ENCODE measurements at places on chromosomes 1 and 21.

- DNase-seq: no peak
Measured at GRCh38 chr1:151370211-151370911, 2.1 kb downstream of the SELENBP1 start.

- no peak for DNase-seq
Measured at GRCh38 chr1:224864006-224864405, 65.5 kb upstream of the DNAH14 start.

GRCh38 chr1:174023440-174023839 is 1.3 kb upstream of the RC3H1 start:
- no peak for DNase-seq

DNA sequence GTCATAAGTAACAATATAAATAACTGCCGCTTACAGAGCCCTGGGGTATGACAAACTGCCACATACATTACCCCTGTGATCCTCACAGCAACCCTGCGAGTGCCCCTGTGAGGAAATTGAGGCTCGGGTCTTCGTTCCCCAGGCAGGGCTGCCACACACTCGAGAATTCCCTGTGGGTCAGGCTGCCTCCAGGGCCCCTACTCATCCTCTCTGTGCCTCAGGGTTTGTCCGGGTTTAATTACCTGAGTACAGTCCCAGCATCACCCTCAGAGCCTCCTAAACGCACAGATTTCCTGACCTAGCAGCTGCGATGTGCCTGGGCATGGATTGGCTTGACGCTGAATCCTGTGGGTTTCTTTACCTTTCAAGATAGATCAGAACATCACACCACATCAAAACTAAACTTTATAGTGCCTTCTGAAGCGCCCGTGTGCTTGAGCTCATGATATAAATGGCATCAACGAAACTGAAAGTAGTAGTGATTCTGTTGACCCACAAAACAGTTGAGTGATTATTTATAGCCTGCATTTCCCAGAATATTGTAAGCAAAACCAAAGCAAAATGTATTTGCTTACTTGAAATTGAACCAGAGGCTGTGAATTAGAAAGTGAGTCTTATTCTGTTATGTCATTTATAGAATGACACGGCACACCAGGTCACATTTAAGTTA is 14.0 kb downstream of the SLC37A1 start:
- DNase-seq: no peak

- DNase-seq: no peak
Measured at GRCh38 chr1:9371391-9371935, 78.8 kb downstream of the SPSB1 start.

DNA sequence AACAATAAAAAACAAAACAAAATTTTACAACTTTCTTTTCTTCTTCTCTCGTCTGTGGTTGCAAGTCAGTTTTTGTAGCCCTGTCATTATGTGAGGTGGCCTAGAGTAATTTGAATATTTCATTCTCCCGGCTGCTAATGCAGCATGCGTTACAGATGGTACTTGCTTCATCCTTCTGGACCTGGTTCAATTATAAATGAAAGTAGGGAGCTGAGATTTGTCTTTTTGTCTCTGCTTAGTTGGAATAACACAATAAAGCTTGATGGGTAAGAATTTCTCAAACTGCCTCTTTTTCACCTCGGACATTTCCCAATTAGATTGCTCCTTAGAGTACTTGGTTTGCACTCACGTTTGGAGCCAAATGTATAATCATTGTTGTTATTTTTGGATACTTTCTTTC is 201.6 kb downstream of the PBX1 start:
- no peak for DNase-seq

DNA sequence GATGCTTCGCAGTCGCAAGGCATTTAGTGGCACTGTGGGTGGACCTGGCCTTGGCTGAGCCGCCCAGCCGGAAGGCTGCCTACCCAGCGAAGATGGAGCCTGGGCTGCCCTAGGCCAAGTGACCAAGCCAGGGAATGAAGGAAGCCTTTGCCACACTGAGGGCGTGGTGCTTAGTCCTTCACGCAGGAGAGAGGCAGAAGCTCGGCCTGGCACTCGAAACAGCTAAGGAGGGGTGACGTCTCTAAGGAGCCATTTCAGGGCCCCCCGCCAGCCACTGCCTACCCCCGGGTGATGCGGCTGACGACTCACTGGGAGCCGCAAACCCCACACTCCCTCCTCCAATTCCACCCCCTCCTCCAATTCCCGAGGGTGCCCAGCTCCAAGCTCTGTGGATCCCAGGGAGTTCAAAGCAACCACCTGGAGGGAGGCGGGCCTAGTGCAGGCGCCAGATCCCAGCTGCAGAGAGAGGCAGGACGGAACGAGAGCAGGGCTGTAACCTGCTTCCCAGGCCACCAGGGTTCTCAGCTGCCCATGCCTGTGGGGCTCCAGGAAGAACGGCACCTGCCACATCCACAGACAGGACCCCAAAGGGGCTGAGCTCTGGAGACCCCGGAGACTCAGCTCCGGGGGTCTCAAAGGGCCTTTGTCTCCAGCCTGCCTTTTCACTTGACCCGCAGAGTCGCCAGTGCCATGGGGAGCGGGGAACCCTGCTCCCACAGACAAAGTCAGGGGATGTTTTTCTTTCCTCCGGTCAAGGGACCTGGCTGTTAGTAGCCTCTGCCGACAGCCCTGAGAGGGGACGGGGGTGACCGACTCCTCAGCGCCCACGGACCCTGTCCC is 75.8 kb downstream of the ARHGEF16 start:
- no peak for DNase-seq

- no peak for DNase-seq
Measured at GRCh38 chr1:158016651-158017335, 23.3 kb downstream of the KIRREL1 start.

DNA sequence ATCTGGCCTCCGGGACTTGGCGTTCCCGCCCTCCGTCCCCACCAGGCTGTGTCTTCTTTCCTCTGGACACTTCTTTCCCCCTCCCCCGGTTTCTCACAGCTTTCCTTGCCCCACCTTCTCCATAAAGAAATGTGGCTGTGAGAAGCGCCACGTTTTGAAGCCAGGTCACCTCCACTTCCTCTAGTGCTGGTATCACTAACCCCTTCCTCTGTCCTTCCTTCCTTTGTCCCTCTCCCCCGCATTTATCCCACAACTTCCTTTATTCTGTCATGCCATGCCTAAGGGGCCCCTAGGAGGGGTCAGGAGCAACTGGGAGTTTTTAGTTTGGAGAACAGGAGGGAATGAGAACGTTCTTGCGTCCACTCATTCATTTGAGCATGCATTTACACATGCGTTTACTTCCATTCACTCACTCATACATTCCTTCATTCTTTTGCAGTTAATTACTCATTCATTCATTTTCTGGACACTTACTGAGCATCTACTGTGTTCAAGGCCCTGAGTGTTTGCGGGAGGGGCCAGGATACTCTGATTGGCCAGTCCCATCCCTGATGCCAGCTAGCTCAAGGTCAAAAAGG is 5.0 kb upstream of the ACOT11 start:
- DNase-seq: no peak

DNA sequence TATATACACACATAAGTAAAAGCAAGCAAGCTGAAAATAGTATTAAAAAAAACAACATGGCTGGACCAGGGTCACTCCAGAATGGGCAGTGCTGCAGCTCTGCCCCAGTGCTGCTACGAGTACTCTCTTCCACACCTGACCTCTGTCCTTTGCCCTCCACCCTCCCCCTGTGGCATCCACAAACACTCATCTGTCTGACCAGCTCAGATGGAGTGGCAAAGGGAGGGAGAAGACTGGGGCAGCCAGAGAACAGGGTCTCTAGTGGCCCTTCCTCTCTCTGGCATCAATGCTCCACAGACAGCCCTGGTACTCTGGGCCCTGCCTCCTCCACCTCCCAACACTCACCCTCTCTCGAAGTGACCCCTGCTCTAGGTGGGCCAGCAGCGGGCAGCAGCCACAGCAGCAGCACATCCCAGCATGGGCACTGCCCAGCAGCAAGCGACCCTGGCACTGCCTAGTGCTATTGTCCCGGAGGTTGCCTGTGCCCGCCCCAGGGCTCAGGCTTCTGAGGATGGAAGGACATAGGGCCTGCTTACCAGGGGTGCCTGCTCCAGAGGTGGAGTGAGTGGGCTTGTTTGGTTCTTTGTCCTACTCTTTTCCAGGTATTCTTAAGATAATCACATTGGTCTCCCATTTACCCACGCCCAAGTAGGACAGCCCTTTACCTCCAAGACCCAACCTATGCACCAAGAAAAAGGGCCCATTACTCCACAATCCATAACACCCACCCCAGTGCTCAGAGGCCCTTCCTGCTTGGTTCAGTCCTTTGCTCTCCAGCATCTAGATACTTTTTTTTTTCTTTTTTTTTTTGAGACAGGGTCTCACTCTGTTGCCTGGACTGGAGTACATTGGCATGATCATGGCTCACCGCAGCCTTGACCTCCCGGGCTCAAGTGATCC is 6.2 kb downstream of the ARHGEF2 start:
- no peak for DNase-seq

- DNase-seq: no peak
Measured at GRCh38 chr1:105914403-105914802, 1142.1 kb upstream of the PRMT6 start.

- DNase-seq: no peak
Measured at GRCh38 chr1:82449506-82450057, 648.8 kb downstream of the ADGRL2 start.

DNA sequence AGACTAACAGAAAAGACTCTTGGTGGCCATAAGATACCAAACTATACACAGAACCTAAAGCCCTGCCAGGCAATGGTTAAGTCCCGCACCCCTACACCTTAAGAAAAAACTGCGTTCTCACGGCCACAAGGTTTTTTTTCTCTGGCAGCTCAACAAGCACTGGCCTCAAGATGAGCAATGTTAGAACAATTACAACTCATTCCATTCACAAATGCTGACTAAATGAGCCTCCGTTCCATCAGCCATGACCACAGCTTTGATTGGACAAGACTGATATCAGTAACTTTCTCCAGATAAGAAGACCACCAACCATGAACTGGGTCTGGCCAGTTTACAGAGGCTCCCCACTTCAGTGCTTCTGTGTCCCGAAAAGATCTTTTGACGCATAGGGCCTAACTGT is 31.9 kb downstream of the SEC16B start:
- DNase-seq: no peak

DNA sequence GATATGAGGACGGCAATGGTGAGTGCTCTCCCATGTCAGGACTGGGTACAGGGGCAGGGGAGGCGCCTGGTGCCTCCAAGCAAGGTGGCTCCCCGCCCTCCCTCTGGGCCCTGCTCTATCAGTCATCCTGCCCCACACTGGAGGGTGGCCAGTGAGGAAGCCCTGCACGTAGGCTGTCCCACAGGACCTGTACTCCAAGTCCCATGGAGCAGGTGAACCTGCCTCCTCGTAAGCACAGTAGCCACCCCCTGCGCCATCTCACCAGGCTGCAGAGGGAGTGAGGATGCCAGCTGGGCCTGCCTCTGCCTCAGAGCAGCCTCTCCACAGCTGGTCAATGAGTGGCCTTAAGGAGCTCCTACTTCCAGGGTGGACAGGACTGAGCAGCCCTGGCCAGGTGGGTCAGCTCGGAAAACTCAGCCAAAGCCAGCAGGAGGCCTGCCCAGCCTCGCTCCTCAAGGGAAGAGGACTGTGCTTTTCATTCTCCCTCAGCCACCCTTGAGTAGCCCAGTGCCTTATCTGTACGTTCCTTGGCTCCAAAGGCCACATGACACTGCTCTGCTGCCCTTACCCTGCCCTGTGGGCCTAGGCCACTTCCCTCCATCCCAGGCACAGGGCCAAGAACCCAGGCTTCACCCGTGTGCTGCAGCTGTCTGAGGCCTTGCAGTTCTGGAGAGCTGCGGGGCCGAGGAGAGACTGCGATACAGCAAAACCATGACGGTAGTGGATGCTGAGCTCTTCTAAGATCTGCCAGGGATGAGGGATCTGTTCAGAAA is 39.6 kb downstream of the SLC45A1 start:
- no peak for DNase-seq

All from NCI-H748 treated with DMSO at 0.1 percent for 48 hours (cell line).